ENCODE measurements at places on chromosomes 11 and 22. TPM values are rescaled to one million over a fixed set of nuclear protein-coding genes. Genes with fewer than 3 reads are reported as not detected.
A peak's percentile ranks its signal among the peaks of the same experiment; 100 is the strongest.

Gene MTNR1B
- not detected for total RNA-seq

DNA sequence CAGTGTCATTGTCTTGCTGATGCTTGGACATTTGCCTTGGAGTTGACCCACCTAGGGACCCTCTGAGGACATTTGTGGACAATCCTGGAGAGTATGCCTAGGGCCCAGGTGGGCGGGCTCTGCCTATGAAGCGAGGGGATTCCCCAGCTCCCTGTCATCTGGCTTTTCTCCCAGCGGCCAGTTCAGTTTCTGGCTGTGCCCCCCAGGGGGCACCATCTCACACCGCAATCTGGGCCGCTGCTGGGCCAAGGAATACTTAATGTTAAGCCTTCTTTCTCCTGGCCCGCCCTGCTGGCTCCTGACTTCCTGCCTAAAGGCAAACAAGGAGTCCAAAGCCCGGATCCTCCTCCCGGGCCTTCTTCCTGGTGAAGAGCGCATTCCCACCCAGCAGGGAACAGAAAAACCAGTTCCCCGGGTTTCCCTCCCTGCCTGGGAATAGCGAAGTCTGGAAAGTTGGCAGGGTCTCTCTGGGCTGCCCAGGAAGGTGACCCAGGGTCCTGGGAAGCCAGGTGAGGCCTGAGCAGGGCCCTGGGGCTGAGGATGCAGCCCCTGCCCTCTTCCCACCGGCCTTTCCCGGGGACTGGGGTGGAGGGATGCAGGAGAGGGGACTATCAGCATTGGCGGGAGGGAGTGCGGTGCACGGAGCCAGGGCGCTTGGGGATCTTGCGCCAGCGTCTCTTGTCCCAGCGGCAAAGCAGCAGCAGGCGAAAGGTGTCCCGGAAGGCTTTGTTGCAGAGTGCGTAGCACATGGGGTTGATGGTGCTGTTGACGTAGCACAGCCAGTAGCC, 11.9 kb downstream of the CHRM1 start:
- DNase-seq: peak; percentile 37

DNA sequence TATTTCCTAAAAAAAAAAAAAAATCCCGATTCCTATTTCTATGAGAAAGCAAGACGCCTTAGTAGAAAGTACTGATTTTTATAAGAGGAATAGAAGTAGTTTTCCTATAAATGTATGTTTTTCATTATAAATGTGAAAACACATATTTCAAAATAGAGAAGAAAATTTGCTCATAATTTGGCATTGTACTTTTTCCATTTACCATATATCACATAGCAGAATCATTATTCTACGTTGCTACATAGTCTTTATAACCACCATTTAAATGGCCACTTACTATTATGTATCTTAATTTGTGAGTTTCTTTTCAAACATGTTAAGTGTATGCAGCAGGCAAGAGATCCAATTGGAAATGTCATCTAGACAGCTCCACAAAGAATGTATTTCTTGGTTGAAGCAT, 99.0 kb downstream of the CCDC34 start:
- no peak for DNase-seq

GRCh38 chr11:71336996-71337754, 84.8 kb upstream of the SHANK2 start:
- no peak for DNase-seq

- peak; percentile 81 for DNase-seq
These were observed 5.3 kb upstream of the CARD18 start for GRCh38 chr11:105144887-105145286.

All from astrocyte (in vitro differentiated cells and primary cell).